ENCODE measurements at places on chromosomes 2 and 18. TPM values are rescaled to one million over a fixed set of nuclear protein-coding genes. Genes with fewer than 3 reads are reported as not detected.

The CXCR4 gene
- 3.6 TPM for total RNA-seq

DNA sequence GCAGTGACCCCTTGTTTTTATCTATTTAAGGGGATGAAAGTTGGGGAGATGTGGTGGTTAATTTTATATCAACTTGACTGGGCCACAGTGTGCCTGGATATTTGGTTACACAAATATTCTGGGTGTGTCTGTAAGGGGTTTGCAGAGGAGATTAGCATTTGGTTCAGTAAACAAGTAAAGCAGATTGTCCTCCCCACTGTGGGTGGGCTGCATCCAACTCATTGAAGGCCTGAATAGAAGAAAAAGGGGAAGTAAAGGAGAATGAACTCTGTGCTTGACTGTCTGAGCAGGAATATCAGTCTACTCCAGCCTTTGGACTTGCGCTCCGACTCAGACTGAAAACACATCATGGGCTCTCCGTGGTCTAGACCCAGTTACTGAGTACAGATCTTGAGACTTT is 80.9 kb downstream of the GCA start:
- H3K36me3 ChIP-seq, result no peaks in the 10 kb centered on the region
- H3K27me3 ChIP-seq, result peaks cover 10% of the 10 kb centered on the region
- H3K27ac ChIP-seq, result no peak overlapping the region

The AOX1 gene
- 2.4 TPM for total RNA-seq

- H3K4me3 ChIP-seq, result no peak overlapping the region
- H3K36me3 ChIP-seq, result no peaks in the 10 kb centered on the region
- H3K27me3 ChIP-seq, result no peaks in the 10 kb centered on the region
- no peak overlapping the region for H3K27ac ChIP-seq
These were observed 685.6 kb upstream of the SALL3 start for GRCh38 chr18:78293940-78294541.

DNA sequence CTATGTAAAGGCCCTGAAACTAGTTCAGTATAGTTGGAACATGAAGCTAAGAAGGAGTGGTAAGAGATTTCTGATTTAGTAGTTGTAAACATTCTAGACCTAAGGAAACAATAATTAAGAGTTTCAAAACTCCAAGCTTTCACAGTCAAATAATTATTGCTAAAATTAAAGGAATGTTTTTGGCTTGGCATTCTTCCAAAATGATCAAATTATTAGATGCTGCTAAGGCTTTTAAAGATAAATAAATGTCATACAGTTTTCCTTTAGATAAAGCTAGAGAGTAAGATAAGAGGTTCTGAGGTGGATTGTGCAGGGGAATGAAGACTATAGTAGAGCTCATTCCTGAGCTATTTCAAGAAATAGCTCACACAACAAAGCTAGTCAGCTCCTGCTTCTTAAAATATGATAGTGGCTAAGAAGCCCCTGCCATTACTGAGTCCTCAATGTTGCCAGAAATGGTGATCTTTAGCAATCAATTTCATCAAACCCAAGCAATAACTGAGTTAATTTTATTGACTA is 45.3 kb downstream of the ZC3H15 start:
- no peak overlapping the region for H3K27ac ChIP-seq
- H3K27me3 ChIP-seq, result peaks cover 7% of the 10 kb centered on the region
- no peaks in the 10 kb centered on the region for H3K36me3 ChIP-seq
- DNase-seq, result no peak
- no peak overlapping the region for H3K4me3 ChIP-seq

DNA sequence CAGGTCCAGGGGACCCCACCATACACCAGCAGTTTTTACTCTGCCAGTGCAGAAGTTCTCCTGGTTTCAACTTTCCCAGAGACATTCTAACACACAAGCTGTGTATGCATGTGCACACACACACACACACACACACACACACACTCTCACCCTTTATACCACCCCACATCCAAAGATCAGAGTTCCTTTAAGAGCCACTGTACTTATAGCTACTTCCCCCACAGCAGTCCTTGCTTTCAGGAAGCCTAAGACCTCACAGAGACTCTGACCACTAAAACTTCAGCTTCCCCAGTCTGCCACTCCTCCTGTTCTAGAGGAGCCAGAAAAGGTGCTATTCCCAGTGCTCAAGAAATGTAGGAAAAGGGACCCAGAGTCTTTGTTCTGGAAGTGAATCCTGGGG is 107.8 kb downstream of the ZNF521 start:
- H3K27me3 ChIP-seq, result no peaks in the 10 kb centered on the region
- no peak overlapping the region for H3K27ac ChIP-seq
- no peaks in the 10 kb centered on the region for H3K36me3 ChIP-seq
- no peaks in the 10 kb centered on the region for H3K4me1 ChIP-seq
- H3K4me3 ChIP-seq, result no peak overlapping the region

The SERPINB4 gene
- total RNA-seq, result not detected

The PLA2R1 gene
- not detected for total RNA-seq

- no peaks in the 10 kb centered on the region for H3K27me3 ChIP-seq
- H3K27ac ChIP-seq, result no peak overlapping the region
- no peak overlapping the region for H3K4me3 ChIP-seq
- no peak for DNase-seq
These were observed 69.3 kb downstream of the SIGLEC15 start for GRCh38 chr18:45894818-45895217.

GRCh38 chr2:33535421-33535820 is 59.0 kb downstream of the RASGRP3 start:
- H3K4me3 ChIP-seq, result no peak overlapping the region
- H3K27ac ChIP-seq, result no peak overlapping the region
- no peaks in the 10 kb centered on the region for H3K36me3 ChIP-seq
- no peak for DNase-seq
- H3K4me1 ChIP-seq, result no peaks in the 10 kb centered on the region

The TTC32 gene
- 16.1 TPM for total RNA-seq

DNA sequence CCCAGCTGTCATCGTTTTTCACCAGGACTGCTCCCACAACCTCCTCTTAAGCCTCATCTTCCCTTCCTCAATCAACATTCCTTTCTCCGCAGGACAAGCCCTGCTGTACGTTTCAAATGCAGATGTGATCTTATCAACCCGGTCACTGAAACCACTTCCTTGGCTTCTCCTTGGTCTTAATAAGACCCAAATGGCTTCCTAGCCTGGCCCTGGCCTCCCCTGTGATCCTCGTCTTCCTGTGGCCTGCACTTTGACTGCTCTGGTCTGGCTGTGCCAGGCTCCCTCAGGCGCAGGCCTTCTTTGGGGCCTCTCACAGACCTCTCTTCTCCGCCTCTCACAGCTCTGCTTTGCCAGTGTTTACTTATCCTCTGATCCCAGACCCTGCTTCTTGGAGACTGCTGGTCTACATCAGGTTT is 4.7 kb upstream of the ADNP2 start:
- no peak for DNase-seq
- no peak overlapping the region for H3K4me3 ChIP-seq
- no peaks in the 10 kb centered on the region for H3K27me3 ChIP-seq
- no peak overlapping the region for H3K27ac ChIP-seq

DNA sequence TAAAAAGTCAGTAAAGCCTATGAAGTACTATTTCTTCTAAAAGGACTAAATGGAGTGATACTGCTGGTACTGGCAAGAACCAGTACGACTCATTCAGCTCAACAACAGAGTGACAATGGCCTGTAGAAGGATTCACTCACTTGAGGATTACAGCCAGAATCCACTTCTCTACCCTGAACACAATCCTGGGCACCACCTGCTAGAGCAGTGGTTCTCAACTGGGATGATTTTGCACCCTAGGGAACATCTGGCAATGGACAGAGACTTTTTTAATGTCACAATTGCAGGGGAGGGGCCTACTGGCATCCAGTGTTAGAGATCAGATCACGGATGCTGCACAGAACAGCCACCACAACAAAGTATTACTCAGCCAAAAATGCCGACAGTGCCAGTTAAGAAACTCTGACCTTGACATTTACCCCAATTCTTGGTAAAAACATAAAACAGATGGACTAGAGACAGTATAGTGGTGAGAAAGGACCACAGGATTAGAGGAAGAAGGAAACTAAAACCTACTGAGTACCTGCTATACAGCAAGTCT is 5.0 kb downstream of the SPIRE1 start:
- H3K4me3 ChIP-seq, result no peak overlapping the region
- no peak for DNase-seq
- no peaks in the 10 kb centered on the region for H3K36me3 ChIP-seq
- H3K27ac ChIP-seq, result no peak overlapping the region

The CROCC2 gene
- total RNA-seq, result not detected

DNA sequence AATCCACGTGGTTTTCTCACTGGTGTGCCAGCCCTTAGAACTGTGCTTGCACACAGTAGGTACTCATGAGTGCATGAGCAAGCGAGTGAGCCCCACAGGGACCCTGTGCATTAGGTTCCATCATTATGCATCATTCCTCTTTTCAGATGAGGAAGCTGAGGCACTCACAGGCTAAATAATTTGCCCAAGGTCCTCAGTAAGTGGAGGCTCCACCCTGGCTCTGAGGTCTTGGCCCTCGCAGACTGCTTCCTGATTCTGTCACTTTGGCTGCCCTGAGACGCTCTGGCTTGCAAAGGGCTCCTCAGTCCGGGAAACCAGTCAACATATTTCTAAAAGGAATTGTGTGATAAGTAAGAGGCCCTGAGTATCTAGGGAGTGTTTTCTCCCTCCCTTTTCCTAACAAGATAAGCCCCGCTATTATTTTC is 71.7 kb downstream of the IL1R2 start:
- H3K36me3 ChIP-seq, result no peaks in the 10 kb centered on the region
- H3K27ac ChIP-seq, result no peak overlapping the region
- DNase-seq, result no peak
